NCI-H524 treated with DMSO at 0.1 percent for 48 hours (cell line): ENCODE measurements at places on chromosomes 2 and 18.
A peak's percentile ranks its signal among the peaks of the same experiment; 100 is the strongest.

GRCh38 chr18:45974088-45974536 is 7.0 kb upstream of the EPG5 start:
- DNase-seq = peak; percentile 20

GRCh38 chr2:28276807-28277206 is 115.9 kb upstream of the FOSL2 start:
- no peak for DNase-seq

GRCh38 chr18:76395609-76396008 is 99.4 kb downstream of the ZNF516 start:
- no peak for DNase-seq

DNA sequence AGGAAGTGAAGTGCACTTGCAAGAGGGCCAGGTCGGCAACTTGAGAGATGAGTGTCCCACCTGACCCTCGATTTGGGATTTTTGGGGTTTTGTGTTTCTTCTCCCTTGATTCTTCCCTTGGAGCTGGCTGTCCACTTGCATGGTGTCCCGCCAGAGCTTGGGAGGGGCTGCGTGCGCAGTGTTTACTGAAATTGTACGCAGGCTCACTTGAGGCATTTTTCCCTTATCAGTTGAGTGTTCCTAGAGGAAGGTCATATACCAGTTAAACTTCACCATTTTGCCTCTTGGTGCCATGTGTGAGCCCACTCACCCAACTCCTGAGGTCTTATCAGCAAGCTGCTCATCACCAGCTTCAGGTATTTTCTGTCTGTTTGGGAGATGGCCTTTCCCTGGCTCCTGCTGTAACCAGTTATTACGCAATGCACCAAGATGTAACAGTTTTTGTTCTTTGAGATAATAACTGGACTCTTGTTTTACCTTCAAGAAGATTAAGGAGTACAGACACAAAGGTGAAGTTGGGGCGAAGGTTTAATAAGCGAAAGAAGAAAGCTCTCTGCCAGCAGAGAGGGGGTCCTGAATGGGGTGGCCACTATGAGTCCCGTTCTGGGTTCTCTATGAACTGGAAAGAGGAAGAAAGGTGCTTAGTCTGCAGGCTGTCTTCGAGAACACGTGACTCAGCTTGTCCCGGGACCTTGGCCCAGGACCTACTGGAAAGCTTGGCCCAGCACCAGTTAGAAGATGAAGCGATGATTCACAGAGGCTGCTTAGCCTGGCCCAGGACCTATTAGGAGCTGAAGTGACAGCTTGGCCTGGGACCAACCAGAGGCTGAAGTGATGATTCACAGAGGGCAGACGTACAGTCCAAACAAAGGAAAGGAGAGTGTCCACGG is 21.5 kb upstream of the TXNL4A start:
- no peak for DNase-seq

- DNase-seq = no peak
Measured at GRCh38 chr2:182821182-182821581, 45.3 kb downstream of the FRZB start.

GRCh38 chr18:27178424-27178823 is 6.7 kb downstream of the CHST9 start:
- DNase-seq = no peak

DNA sequence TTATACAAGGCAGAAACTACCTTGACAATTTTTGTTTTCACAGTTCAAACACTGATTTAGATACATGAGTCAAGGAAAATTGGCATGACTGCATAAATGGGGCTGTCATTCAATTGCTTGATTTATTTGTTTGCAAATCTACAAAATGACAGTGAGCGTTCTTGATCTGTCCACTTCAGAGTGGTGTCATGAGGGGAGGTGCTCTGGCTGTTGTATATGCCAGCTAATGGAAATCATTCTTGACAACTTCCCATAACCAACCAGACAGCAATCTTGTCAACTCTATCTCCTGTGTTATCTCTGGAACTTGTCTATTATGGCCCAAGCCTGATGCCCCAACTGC is 120.6 kb upstream of the UGP2 start:
- DNase-seq = no peak

GRCh38 chr18:55753643-55754263 is 165.8 kb upstream of the TCF4 start:
- DNase-seq = no peak

DNA sequence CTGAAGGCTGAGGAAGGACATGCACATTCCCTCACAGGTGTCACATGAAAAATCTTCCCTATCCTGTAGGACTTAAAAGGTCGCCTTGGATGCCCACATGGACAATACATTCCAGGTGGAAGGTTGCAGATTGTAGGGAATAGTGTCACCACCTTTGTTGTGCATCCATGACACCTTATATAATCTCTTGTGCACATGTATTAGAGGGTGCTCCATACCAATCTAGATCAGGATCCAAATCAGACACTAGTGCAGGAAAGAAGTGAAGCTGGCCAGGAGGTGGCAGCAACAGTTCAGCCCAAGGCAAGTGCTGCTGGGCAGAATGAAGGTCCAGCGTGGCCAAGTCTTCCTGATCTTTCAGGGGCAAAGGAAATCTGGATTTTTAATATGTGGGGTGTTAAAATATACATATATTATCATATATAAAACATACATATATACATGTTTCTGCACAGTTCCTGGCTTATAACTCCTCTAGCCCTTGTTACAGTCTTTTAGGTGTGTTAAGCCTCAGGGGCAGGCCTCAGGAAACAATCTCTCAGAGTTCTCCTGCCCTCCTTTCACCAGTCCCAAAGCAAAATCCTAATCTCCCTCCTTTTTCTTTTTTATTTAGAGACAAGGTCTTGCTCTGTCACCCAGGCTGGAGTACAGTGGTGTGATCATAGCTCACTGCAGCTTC is 16.6 kb downstream of the NIF3L1 start:
- DNase-seq = no peak
